ENCODE measurements at places on chromosomes 2 and 18.

- no peak for DNase-seq
These were observed 376.9 kb downstream of the MTX2 start for GRCh38 chr2:176646033-176646615.

- no peak for DNase-seq
These were observed 5.1 kb downstream of the ECEL1 start for GRCh38 chr2:232482301-232483238.

DNA sequence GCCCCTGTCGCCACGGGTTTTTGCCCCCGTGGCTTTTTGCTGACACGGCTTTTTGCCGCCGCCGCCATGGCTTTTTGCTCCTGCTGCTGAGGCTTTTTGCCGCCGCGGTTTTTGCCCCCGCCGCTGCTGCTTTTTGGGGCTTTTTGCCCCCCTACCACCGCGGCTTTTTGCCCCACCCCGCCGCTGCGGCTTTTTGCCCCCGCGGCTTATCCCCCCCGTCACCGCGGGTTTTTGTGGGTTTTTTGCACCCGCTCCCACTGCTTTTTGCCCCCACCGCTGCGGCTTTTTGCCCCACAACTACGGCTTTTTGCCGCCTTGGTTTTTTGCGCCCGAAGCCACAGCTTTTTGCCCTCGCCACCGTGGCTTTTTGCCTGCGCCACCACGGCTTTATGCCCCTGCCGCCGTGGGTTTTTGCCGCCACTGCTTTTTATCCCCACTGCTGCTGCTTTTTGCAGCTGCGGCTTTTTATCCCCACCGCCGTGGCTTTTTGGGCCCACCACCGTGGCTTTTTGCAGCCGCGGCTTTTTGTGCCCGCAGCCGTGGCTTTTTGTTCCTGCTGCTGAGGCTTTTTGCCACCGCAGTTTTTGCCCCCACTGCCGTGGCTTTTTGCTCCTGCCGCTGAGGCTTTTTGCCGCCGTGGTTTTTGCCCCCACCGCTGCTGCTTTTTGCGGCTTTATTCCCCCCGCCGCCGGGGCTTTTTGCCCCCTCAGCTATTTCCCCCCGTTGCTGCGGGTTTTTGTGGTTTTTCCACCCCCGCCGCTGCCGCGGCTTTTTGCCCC, 2798.0 kb upstream of the TEKT4 start:
- no peak for DNase-seq

DNA sequence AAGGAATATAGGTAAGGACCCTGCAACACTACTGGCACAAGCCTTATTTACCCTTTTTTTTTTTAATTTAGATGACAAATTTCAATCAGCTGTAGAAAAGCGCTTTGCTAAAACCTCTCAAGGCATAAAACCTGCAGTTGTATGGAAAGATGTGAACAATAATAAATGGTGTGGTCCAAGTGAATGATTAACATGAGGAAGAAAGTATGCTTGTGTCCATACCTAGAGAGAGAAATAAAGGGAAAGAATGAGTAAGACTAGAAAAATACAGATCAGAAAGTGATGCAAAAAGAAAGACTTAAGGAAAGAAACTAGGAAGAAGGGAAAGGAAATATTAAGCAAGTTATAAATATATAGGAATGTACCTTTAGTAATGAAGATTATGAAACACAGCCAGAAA, 119.2 kb upstream of the SCN7A start:
- no peak for DNase-seq

- no peak for DNase-seq
These were observed 122.1 kb upstream of the STPG4 start for GRCh38 chr2:47277187-47277586.

- DNase-seq = no peak
These were observed 617.8 kb downstream of the TRIB2 start for GRCh38 chr2:13334545-13334944.

DNA sequence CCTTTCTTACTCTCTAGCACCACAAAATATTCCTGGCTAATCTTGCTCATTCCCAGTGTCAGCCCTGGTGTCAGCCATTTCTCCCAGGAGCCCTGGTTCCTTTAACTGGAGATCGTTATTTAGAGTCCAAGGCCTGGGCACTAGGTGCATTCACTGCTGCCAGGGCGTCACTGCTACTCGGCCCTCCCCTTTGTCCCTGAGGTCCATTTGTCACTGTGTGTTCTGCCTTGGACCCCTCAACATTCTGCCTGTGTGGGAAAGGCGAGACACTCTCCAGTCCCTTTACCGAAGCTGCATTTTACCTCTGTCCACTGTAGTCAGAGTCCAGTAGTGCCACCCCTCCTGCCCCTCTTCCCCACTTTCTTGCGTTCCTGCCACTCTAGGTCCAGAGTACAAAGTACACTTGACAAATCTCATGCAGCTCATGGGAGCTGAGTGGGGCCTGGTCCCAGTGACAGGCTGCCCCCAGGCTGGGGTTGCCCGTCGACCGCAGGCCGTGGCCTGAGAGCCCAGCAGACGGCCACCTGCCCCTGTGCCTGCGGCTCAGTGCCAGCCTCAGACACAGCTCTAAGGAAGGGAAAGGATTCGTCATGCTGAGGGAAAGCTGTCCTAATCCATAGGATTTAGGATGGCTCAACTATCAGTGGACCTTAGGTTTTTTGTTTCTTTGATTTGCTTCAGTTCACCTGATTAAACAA, 52.1 kb downstream of the COPS8 start:
- DNase-seq = no peak

GRCh38 chr2:106161938-106162820, 31.9 kb downstream of the UXS1 start:
- DNase-seq = no peak

DNA sequence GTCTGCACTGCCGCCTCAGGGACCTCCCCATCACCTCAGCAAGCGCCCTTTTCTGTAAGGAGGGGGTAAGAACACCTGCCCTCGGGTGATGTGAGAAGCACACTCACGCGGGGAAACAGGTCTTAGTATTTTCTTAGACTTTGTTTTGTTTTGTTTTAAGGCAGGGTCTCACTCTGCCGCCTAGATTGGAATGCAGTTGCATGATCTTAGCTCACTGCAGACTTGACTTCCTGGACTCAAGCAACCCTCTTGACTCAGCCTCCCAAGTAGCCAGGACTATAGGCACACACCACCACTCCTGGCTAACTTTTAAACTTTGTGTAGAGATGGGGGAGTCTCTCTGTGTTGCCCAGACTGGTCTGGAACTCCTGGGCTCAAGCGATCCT, 37.1 kb downstream of the RAMP1 start:
- no peak for DNase-seq

DNA sequence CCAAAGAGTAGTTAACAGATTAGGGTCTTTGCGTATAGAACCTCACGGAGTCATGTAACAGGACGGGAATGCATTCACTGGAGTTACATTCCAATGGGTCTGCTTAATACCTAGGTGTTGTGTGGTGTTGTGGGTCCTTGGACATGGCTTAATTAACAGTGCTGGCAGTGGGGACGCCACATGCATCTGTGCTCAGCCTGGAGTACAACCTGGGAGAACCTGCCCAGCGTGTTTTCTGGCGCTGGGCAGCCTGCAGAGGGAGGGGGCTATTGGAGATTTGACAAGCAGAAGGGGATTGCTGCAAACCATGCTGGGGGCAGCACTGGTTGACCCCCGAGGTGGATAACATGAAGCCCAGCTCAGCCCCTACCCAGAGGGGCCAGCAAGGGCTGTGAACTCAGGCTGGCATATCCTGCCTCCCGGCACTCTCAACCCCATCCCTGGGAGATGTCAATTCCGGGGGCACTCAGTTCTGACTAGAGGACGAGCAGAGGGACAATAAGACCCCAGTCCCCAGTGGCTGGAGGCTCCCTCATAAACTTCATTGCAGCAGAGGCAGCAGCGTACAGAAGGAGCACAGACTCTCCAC, 29.3 kb upstream of the COPS8 start:
- no peak for DNase-seq

DNA sequence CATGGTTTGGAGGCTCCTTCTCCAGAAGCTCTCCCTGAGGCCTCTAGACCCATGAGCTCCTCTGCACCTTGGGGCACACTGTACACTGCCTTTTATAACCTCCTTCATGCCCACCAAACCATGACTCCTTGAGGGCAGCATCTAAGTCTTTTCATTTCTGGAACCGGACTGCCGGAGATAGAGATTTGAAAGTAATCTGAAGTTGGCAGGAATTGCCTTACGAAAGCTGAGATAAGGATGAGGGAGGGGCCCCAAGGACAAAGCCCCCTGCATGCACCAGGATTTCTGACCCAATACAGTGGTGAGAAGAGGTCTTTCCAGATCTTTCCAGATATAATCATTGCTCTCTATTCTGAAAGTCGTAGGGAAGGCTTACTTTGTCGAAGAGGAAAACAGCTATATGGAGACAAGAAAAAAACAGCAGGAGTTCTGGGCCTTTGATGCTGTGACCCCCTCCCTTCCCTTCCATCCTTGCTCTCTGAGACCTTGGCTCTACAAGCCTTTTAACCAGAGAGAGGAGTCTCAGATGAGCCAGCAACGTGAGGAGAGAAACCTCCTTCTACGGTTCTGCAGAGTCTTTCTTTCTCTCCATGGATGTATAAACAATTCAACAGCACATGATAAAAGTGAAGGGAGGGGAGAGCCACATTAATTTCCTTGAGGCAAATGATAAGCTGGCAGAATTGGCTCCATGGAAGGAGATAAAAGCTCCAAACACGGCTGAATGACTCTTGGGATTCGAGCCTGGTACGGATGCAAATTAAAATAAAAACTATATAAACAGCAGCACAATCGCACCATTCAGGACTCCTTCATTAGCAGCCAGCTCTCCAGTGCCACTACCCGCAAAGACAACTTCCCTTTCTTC, 88.0 kb upstream of the RTN4 start:
- DNase-seq = no peak

GRCh38 chr18:63799189-63799588, 24.0 kb downstream of the SERPINB7 start:
- no peak for DNase-seq

DNA sequence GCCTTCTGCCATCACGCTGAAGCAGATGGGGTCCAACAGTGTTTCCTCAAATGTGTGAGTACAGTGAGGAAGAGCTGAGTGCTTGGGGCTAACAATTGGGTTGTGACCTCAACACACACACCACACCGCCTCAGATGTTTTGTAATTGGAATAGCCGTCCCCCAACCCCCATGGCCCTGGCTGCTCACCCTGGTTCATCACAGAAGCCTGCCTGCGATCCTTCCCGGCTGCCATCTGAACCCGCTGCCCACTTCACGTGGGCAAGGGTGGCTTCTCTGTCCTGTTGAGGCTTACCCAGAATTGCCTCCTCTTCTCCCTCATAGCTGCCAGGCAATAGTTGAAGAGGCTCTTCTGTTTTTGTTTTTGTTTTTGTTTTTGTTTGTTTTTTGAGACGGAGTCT, 44.1 kb downstream of the TGOLN2 start:
- no peak for DNase-seq

DNA sequence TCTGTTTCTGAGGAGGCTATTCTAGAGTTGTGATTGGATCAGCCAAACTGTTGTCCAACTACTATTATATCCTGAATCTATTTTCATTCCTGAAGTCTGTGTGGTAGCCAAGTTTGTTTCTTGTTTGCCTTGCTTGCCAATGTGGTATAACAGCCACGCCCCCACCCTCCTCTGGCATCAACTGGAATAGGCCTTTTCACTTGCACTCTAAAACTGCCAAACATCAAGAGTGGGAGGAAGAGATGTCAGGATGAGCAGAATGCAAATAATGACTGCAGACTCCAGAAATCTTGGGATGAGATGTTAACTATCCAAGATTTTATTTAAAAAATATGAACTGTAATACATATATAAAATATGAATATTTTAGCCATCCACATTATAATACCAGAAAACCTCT, 246.1 kb downstream of the NRXN1 start:
- no peak for DNase-seq

- no peak for DNase-seq
These were observed 204.8 kb downstream of the LDLRAD4 start for GRCh38 chr18:13423352-13423751.

DNA sequence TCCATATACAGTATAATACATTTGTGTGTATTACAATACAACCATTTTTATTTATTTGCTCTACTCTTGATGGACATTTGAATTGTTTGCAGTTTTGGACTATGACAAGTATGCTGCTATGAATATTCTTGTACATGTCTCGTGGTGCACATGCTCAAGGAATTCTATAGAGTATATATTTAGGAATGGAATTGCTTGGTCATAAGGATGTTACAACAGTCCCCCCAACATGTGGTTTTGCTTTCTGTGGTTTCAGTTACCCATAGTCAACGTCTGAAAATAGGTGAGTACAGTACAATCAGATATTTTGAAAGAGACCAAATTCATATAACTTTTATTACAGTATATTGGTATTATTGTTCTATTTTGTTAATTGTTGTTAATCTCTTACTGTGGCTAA, 24.1 kb upstream of the PLEKHM3 start:
- no peak for DNase-seq

DNA sequence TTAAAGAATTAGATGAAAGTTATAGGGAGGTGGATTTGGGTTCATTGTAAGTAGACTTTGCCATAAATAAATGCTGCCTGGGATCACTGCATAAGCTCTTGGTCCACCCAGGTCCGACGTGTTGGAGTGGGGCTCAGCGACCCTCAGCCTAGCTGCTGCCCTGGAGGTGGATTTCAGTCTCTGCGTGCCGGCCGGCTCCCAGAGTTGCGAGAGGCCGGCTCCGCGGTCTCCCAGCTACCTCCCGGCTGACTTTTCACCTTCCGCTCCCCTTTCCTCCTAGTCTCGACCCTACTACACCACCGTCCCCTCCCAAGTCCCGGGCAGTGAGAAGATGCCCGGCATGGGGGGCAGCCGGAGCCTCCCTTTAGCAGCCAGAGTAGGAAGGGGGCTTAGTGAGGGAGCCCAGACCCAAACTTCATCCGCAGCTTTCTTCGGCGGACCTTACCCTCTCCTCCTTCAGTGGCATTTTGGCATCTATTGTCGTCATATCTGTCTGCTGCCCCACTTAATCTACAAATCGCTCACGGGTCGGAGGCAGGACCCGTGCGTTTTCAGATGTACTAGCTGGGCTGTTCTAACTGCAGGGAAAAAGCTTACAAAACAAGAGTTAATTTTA, 8.1 kb downstream of the EMX1 start:
- DNase-seq = no peak

DNA sequence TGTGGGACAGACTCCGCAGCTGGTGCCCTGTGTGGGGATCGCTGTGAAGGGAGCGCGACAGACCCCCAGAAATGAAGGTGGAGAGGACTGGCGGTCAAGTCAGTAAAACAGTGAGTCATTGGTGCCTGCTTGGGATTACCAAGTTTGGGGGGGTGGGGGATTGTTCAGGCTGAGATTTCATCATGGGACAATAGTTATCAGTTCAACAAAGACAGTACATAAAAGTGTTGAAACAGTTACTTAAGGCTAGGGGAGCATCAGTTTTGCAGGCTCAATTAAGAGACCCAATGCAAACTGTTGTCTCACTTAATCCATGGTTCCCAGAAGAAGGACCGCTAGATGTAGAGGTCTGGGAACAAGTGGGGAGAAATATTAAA, 42.4 kb upstream of the PDK1 start:
- no peak for DNase-seq

- peak; percentile 37 for DNase-seq
These were observed at the start of gene GPR35 for GRCh38 chr2:240624950-240625621. Gene GPR35, plus strand, starts transcription at chr2:240625480. Its CDS starts 4,473 bp downstream, at chr2:240629953.
